ENCODE measurements at places on chromosomes 3 and 15. TPM values are rescaled to one million over a fixed set of nuclear protein-coding genes. Genes with fewer than 3 reads are reported as not detected.

Gene GABRR3
- 0.10 TPM for total RNA-seq

Gene TRIM42
- total RNA-seq: not detected

Gene KPNA4
- total RNA-seq: 78.1 TPM

Gene ZNF609
- total RNA-seq: 55.1 TPM

Gene SPINK8
- total RNA-seq: 12.0 TPM

Gene SERINC4
- 0.34 TPM for total RNA-seq

Gene CCRL2
- total RNA-seq: 6.3 TPM

Gene SCAMP5
- 21.0 TPM for total RNA-seq

Gene MOBP
- not detected for total RNA-seq

Gene CFAP44
- total RNA-seq: 19.8 TPM

Gene TGM4
- total RNA-seq: not detected

Gene LYZL4
- total RNA-seq: not detected

Gene MESD
- total RNA-seq: 37.6 TPM

Gene CCDC33
- 10.2 TPM for total RNA-seq

Gene NUSAP1
- total RNA-seq: 1.5 TPM

Gene CSTA
- 62.3 TPM for total RNA-seq

Gene ZNF502
- 11.4 TPM for total RNA-seq

Gene ASB14
- total RNA-seq: not detected

Gene CILP
- total RNA-seq: 5.4 TPM

Gene C3orf20
- total RNA-seq: 0.31 TPM

Gene MUC4
- 0.08 TPM for total RNA-seq

Gene IMPG2
- total RNA-seq: 0.31 TPM

Gene TMEM158
- 6.5 TPM for total RNA-seq

Gene MEX3B
- total RNA-seq: 0.55 TPM

Gene AMIGO3
- total RNA-seq: not detected

Gene IGF2BP2
- total RNA-seq: 5.5 TPM

Gene FOXL2
- total RNA-seq: not detected

Gene STAB1
- 191 TPM for total RNA-seq

Gene VGLL3
- total RNA-seq: 51.7 TPM

Gene EPHB1
- total RNA-seq: 3.1 TPM

Gene C3orf62
- 8.9 TPM for total RNA-seq

Gene LEKR1
- total RNA-seq: 3.5 TPM

Gene MAP4
- total RNA-seq: 265 TPM

Gene CCR9
- total RNA-seq: not detected

Gene HOMER2
- total RNA-seq: 9.4 TPM

Gene RAD51
- 0.68 TPM for total RNA-seq

Gene SNRK
- 51.4 TPM for total RNA-seq

Gene P4HTM
- 47.2 TPM for total RNA-seq

Data from ureter (tissue), 1 donor.